ENCODE measurements at places on chromosomes 12 and 14. TPM values are rescaled to one million over a fixed set of nuclear protein-coding genes. Genes with fewer than 3 reads are reported as not detected.

DNA sequence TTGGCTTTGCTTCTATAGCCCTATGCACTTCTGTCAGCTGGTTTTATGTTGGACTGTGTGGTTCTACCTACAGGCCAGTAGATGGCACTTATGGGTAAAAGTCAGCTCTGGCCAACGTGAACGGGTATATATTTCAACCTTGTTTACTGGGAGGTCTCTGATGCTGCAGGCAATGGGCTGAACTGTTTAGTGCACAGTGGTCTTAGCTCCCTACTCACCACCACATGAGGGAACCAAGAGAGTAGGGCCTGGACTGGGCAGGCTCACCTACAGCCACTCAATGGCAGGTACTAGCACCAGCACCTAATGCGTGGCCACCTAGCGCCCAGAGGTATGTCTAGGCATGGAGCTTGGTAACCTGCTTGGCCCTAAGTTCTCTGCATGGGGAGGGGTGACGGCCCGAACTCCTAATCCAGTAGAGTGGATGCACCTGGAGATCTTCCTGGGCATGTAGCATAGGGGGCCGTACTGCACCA lies 481.8 kb downstream of the TMEM117 start:
- no peaks in the 10 kb centered on the region for H3K27me3 ChIP-seq
- no peak overlapping the region for H3K27ac ChIP-seq
- no peaks in the 10 kb centered on the region for H3K4me1 ChIP-seq
- no peaks in the 10 kb centered on the region for H3K36me3 ChIP-seq

- no peak overlapping the region for H3K27ac ChIP-seq
- DNase-seq: no peak
- H3K4me3 ChIP-seq: no peak overlapping the region
- no peaks in the 10 kb centered on the region for H3K36me3 ChIP-seq
- H3K4me1 ChIP-seq: no peaks in the 10 kb centered on the region
- H3K27me3 ChIP-seq: no peaks in the 10 kb centered on the region
These were observed 896.4 kb downstream of the BCL11B start for GRCh38 chr14:98375566-98375965.

- peaks cover 7% of the 10 kb centered on the region for H3K4me1 ChIP-seq
- no peaks in the 10 kb centered on the region for H3K27me3 ChIP-seq
- no peaks in the 10 kb centered on the region for H3K36me3 ChIP-seq
These were observed 16.4 kb upstream of the SP7 start for GRCh38 chr12:53352331-53353256.

- H3K27me3 ChIP-seq: no peaks in the 10 kb centered on the region
- H3K4me3 ChIP-seq: no peak overlapping the region
- peaks cover 8% of the 10 kb centered on the region for H3K4me1 ChIP-seq
- no peak overlapping the region for H3K27ac ChIP-seq
These were observed 17.3 kb downstream of the VDR start for GRCh38 chr12:47887529-47887928.

DNA sequence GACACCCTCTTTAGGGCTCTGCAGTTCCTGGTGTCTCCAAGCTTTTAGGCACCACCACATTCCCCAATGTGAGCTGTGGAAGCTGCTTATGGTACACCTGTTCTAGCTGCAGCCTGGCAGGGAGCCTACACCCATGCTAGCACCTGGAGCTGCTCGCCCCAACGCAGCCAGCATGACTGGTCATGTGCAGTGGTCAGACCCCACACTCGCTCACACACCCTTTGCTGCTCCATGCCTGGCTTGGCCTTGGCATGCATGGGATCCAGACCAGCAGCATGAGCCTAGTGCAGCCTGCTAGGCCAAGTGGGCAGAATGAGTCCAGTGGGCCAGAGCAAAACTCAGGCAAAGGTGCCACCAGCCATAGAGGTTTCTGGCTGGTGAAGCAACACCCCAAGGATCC lies 86.4 kb upstream of the OSBPL8 start:
- no peak overlapping the region for H3K4me3 ChIP-seq
- no peaks in the 10 kb centered on the region for H3K4me1 ChIP-seq
- no peaks in the 10 kb centered on the region for H3K36me3 ChIP-seq

GRCh38 chr14:103788086-103788485 lies 59.3 kb downstream of the PPP1R13B start:
- no peak for DNase-seq
- H3K27ac ChIP-seq: no peak overlapping the region

DNA sequence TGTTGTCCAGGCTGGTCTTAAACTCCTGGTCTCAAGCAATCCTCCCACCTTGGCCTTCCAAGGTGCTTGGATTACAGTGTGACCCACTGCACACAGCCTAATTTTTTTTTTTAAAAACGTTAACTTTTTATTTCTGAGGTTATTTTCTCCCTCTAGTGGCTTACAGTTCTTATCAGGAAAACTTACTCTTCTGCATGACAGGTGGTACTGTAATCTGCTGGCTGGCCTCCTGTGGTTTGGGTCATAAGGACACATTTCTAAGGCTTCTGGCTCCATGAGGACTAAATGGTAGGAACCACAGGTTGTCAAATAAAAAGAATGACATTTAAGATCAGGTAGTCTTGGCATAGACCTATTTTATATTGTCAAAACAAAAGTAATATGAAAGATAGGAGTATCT lies 7.7 kb upstream of the NCKAP1L start:
- H3K4me1 ChIP-seq: no peaks in the 10 kb centered on the region
- no peak for DNase-seq
- H3K27ac ChIP-seq: no peak overlapping the region

DNA sequence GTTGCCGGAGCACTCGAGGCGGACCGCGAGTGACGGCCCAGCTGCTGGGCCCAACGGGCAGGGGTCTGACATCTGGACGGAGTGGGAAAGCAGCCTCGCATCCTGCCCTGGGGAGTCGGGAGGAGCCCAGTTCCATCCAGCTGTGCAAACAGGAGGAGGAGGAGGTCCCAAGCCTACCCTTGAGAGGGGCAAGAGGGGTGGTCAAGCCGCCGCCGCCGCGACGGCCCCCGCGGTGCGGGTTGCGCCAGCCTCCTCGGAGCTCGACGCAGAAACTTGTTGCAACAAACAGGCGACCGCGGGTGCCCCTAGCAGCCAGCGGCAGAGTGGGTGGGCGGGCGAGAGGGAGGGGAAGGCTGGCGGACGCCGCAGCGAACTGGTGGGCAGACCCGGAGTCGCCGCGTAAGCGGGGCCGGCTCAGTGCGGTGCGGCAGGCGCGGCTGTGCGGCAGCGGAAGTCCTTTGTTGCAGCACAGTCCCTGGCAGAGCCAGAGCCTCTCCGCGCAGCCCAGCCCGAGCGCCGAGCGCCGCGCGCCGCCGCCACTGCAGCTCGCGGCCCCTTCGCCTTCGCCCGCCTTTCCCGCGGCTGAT lies at the start of gene ZBTB1:
ZBTB1 (plus strand) TSS at position 461 of the 587 bp plus-strand sequence. CDS start 16,735 bp downstream, outside the sequence.
- H3K27ac ChIP-seq: peak within 1 kb of the TSS; percentile 99
- H3K36me3 ChIP-seq: no peaks in the 10 kb centered on the region
- H3K4me1 ChIP-seq: peaks cover 75% of the 10 kb centered on the region
- H3K27me3 ChIP-seq: no peaks in the 10 kb centered on the region
- peak within 1 kb of the TSS; percentile 60 for H3K4me3 ChIP-seq
- DNase-seq: peak; percentile 95

- no peaks in the 10 kb centered on the region for H3K27me3 ChIP-seq
- no peak for DNase-seq
- no peak overlapping the region for H3K27ac ChIP-seq
- H3K4me3 ChIP-seq: no peak overlapping the region
- H3K4me1 ChIP-seq: peaks cover 20% of the 10 kb centered on the region
These were observed 531.6 kb upstream of the TBX3 start for GRCh38 chr12:115215544-115215943.

DNA sequence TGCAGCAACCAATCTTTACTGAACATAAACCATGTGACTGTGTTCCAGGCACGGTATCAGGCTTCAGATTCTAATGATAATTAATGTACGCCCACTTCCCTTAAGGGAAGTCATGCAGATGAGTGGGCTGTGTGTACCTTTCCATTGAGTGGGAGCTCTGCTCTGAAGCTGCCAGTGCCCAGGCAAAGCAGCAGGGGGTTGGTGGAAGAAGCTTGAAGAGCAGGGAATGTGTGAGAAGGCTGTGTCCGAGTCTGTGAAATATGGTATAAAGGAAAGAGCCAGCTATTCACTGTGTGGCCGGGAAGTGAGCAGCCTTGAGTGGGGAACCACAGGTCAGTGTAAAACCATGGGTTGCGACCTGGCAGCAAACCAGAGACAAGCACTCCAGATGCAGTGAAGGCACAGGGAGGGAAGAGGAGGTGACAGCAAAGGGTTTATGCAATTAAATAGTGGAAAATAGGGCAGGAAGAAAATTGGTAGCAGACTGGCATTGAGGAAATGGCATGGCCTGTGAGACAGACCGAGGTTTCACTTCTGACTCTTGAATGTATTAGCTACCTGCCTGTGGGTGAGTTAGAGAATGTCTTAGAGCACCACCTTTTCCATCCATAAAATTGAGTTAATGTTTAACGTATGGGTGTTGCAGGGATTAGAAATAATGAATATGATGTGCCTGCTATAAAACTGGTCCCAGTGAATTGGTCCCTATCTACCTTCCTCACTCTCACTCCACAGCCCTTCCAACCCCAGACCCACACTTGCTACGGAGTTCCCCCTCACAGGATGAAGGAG lies 116.4 kb downstream of the NTF3 start:
- H3K36me3 ChIP-seq: no peaks in the 10 kb centered on the region
- no peak overlapping the region for H3K27ac ChIP-seq
- no peak overlapping the region for H3K4me3 ChIP-seq
- no peaks in the 10 kb centered on the region for H3K27me3 ChIP-seq
- DNase-seq: no peak

DNA sequence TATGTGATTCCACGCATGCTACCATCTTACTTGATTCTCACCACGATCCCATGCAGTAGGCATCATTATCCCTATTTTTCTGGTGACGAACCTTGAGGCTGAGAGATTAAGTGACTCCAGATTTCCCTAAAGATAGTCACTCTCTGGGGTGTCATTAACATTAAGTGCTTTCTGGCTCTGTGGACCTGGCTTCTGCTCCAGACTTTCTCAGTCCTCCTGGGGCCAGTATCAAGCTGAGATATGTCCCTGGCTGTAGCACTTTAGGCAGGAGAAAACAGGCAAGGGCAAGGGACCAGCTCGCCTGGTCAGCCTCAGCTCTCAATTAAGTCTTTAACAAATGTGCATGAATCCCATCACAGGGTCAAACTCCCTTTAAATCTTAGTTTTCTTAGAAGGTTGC lies 38.3 kb upstream of the PRB2 start:
- H3K4me1 ChIP-seq: no peaks in the 10 kb centered on the region
- DNase-seq: no peak
- H3K27ac ChIP-seq: no peak overlapping the region
- H3K27me3 ChIP-seq: no peaks in the 10 kb centered on the region
- no peaks in the 10 kb centered on the region for H3K36me3 ChIP-seq
- H3K4me3 ChIP-seq: no peak overlapping the region

DNA sequence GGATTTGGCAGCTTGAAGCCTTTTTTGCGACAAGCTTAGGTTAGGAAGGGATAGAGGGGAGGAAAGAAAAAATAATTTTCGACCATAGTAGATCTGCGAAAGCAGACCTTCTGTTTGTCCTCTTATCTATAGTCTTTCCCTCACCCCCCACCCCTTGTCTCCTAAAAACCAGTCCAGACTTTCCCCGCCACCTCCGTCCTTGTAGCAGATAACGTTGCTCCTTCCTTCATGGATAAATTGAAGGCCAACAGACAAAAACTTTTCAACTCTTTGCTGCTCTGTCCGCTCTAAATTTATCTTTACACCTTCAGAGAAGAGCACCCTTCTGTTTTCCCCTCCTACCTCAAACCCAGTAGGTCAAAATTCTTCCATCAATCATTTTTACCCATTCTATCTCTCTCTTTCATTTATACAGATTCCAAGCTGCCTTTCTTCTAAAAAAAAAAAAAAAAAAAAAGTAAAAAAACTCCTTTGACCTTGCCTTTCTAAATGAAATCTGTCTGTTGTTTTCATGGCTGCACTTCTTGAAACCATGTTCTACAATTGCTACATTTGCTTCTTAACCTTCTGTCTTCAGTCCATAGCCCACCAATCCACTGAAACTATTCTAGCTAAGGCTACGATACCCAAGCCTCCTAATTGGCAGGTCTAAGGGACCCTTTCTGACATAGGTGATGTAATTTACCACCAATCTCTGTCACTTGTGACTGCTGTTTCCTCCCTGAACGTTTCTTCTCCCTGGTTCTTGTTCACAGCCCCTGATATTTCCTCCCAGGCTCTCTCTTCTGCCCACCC lies 11.1 kb upstream of the NEMF start:
- H3K27me3 ChIP-seq: no peaks in the 10 kb centered on the region
- DNase-seq: no peak
- no peaks in the 10 kb centered on the region for H3K36me3 ChIP-seq
- peaks cover 15% of the 10 kb centered on the region for H3K4me1 ChIP-seq

GRCh38 chr14:101183376-101184103 lies 280.0 kb upstream of the RTL1 start:
- peaks cover 7% of the 10 kb centered on the region for H3K27me3 ChIP-seq
- no peaks in the 10 kb centered on the region for H3K4me1 ChIP-seq
- H3K4me3 ChIP-seq: no peak overlapping the region
- DNase-seq: peak; percentile 79
- H3K27ac ChIP-seq: no peak overlapping the region

GRCh38 chr12:31105668-31106067 lies 32.0 kb downstream of the DDX11 start:
- no peak overlapping the region for H3K27ac ChIP-seq
- no peak overlapping the region for H3K4me3 ChIP-seq
- peaks cover 12% of the 10 kb centered on the region for H3K36me3 ChIP-seq
- H3K4me1 ChIP-seq: no peaks in the 10 kb centered on the region

DNA sequence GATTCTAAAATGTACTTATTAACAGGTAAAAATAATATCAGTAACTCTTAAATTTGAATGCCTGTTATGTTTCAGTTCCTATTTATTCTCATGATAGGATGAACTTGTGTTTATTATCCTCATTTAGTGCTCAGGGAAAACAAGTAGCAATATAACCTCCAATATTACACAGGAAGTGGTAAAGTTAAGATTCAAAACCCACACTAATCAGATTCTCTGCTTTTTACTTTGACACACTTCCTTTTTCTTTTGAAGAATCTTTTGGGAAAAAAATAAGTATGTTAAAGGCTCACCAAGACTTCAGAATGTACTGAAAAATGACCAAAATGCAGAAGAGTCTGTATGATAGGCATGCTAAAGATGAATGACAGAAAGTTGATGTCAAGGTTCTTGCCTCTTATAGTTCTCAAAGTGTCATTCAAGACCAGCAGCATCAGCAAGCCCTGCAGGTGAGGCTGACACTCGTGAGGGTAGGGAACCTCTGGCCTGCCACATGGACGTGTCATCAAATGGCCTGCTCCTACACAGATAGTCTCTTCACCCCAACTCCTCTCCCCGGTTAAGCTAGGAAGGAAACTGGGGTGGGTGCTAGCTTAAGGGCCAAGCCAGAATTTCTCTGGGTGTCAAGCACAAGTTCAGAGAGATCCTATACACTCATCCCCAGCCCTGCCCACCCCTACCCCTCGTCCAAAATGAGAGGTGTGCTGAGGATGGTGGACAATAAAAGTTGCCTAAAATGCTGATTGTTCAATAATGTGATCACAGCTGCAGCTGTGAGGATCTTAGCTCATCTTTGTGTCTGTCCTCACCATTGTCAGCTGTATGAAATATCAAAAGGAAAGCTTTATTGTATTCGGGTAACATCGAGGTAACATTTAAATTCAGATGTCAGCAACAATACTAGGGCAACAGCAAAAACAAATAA lies 6.3 kb downstream of the TBPL2 start:
- no peak overlapping the region for H3K4me3 ChIP-seq
- H3K4me1 ChIP-seq: no peaks in the 10 kb centered on the region
- no peak overlapping the region for H3K27ac ChIP-seq
- no peak for DNase-seq

Gene PCED1B
- polyA plus RNA-seq: 2.4 TPM

Gene TGM1
- polyA plus RNA-seq: 131 TPM

Gene SRGAP1
- polyA plus RNA-seq: 1.1 TPM

Gene EEF1AKMT3
- polyA plus RNA-seq: 3.5 TPM

Gene DPF3
- 3.2 TPM for polyA plus RNA-seq

Gene FAM222A
- polyA plus RNA-seq: 5.4 TPM

Gene COL2A1
- polyA plus RNA-seq: 13.7 TPM

Gene PIWIL1
- polyA plus RNA-seq: not detected

Gene ABHD12B
- polyA plus RNA-seq: not detected

Gene RFX4
- not detected for polyA plus RNA-seq

Data from stomach (tissue), 19 donors.